Right renal pelvis (tissue), 4 donors: ENCODE measurements at places on chromosomes 4 and X.

DNA sequence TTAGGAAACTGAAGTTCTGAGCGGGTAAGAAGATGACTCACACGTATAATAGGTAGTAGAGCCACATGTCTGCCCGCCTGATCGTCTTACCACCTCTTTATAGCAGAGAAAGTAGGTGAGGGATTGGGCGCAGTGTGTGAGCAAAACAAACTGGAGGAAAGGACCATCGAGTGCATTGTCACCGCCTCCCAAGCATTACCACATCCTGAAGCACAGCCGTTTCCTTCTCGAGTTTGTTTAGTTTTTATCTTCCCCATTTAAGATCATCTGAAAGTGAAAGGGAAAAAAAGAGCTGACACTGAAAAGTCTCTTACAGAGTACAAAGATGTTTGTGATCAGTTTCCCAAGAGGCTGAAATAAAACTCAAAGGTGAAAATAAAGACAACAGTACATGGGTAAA is 14.8 kb downstream of the PDK3 start:
- no peak for DNase-seq

- no peak for DNase-seq
These were observed 213.5 kb upstream of the TAPT1 start for GRCh38 chr4:16439768-16440167.

DNA sequence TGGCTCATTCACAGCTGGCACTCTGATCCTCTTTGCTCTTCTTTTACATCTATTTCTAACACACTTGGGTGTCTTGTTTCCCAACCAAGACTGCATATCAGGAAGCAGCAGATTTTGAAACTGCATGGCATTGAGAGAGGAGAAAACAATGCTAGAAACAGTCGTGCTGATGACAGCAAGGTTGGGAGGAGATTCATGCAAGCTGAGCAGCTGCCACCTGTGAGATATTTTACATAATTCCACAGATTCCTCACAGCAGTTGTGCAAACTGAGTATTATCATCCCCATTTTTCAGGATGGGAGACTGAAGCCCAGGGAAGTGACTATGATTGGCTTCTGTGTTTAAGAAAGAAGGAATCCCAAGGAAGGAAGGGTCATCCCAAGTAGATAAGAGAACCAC is 105.0 kb downstream of the SLC2A9 start:
- no peak for DNase-seq

DNA sequence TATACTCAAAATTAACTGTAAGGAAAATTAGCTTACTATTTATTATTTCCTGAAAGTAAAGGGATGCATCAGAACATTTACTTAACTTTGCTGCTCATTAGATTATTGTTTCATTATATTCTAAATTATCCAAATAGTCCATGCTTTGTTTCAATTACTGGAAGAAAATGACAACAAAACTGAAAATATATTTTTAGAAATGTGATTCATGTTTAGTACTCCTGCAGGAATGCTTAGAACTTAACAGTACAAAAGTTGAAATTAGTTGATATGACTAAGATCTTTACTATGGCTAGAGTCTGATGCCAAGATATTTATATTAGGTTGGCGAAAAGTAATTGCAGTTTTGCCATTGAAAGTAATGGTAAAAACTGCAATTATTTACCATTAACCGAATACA is 660.5 kb upstream of the PABPC4L start:
- DNase-seq = no peak

DNA sequence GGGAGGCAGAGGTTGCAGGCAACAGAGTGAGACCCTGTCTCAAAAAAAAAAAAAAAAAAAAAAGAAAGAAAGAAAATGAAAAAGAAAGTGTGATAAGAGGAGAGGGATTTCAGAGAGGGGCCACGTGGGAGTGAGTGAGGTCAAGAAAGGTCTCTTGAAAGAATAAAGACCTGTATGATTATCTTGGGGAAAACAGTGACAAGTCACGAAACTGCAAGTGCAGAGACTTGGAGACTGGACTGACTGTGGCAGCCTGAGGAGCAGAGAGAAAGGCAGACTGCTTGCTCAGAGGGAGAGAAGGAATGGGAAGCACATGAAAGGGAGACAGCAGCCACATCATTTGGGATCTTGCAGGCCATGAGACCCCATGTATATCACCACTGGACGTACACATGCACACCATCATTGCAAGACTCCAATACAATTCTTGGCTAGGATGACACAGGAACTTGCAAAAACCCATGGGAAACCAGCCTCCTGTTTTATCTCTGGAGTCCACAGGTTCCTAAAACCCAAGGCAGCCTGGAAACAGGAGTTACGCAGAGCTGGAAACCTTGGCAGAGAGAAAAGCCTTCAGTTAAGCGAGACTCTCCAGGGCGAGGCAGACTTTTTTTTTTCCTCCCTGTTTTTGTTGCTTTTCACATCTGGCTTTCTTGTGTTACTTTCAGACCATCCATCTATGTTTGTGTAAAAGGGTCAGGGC is 207.0 kb upstream of the TBL1X start:
- no peak for DNase-seq

- DNase-seq = no peak
These were observed 695.7 kb upstream of the GALNTL6 start for GRCh38 chr4:171117457-171117856.

GRCh38 chrX:11010476-11010875 is 100.7 kb upstream of the HCCS start:
- no peak for DNase-seq
